ENCODE measurements at places on chromosomes 6 and 20.
A peak's percentile ranks its signal among the peaks of the same experiment; 100 is the strongest.

DNA sequence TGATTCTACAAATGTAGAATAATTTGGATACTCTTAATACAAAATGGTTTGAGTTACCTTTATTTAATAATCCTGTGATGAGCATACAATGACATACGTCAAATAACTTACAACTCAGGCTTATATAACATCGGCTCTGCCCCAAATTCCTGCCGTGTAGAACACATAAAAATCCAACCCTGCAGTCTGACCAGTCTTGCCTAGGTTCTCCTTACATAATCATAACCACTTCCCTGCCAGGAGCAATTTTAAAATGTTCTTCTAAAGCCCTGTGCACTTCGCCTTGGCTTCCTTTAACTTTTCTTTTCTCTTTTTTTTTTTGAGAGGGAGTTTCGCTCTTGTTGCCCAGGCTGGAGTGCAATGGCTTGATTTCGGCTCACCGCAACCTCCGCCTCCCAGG is 16.2 kb upstream of the IER3 start:
- DNase-seq = no peak

- no peak for DNase-seq
These were observed 4.3 kb downstream of the REV3L start for GRCh38 chr6:111478749-111479148.

DNA sequence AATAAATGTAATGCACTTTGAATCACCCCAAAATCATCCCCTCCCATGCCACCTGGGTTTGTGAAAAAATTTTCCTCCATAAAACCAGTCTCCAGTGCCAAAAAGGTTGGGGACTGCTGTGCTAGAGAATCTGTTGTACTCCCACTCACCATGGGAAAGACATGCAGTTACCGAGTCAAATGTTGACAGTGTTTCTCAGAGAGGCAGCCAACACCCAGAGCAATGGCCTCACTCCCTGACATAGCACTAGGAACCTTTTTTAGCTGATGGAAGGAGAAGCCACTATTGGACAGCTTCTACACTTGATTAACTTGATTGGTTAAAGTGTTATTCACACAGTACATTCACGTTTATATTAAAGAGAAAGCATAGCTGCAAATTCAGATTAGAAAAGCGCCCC is 59.8 kb upstream of the MANEA start:
- no peak for DNase-seq

DNA sequence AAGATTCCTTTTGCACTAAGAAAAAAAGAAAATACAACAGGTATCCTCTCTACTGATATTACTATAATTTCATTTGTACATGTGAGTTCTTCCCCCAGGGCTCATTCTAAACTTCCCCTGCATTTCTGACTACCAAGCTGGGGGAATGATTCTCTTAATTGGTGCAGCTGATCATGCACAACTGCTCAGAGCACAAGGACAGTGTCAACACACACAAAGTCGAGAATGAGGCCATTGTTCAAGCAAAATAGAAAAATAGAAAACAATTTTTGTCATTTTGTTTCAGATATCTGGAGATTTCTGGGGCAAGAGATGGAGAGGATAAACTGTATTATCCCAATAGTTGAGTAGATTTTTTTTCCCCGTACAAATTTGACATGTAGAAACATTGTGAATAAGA is 236.3 kb downstream of the HAO1 start:
- no peak for DNase-seq

DNA sequence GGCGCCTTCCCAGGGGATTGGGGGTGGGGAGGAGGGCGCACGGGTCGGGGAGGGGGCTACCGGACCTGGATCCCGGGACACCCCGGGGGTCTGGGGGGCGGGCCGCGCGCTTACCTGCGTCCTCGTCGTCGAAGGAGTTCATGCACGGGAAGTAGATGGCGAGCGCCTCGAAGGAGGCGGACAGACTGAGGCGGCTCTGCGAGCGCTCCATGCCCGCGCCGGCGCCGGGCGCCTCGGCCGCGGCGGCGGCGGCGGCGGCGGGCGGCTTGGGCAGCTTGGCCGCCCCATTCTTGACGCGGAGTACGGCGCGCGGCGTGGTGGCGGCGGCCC is 320 bp downstream of the RIMS4 start:
- DNase-seq = no peak

DNA sequence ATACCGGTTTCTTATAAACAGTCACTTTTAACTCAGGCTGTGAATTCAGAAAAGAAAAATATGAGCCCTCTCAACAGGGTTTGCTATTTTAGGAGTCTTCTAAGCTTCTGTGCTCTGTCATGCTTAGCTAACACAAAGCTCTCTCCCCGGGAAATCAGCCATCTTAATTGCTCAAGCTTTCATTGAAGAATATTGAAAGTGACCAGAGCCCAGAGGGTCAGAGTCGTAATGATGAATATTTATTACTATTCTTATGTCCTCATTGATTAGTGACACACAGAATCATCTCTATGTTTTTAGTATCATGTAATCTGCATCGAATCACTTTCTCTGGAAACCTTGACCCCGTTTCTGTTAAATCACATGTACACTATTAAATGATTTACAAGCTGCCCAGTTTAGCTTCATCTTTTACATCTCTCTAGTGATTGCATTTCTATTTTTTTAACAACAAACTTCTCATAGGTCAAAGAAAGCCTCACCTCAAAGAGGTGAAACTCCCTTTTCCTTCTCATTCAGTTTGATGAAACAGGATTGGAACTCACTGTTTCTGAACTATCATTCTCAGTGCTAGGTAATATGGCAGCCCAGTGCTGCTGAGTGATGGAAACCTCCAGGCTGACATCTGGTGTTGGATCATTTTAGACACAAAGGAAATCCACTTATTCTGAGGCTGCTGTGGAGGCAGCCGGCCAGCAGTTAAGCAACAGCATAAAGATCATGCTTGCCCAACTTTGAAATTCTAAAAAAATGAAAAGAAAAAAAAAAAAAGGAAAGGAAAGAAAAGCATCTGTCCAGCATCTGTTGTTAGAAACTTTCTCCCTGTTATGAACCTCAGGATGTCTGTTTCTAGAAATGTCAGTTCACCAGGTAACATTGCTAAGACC is 96.3 kb downstream of the RFPL4B start:
- DNase-seq = no peak

DNA sequence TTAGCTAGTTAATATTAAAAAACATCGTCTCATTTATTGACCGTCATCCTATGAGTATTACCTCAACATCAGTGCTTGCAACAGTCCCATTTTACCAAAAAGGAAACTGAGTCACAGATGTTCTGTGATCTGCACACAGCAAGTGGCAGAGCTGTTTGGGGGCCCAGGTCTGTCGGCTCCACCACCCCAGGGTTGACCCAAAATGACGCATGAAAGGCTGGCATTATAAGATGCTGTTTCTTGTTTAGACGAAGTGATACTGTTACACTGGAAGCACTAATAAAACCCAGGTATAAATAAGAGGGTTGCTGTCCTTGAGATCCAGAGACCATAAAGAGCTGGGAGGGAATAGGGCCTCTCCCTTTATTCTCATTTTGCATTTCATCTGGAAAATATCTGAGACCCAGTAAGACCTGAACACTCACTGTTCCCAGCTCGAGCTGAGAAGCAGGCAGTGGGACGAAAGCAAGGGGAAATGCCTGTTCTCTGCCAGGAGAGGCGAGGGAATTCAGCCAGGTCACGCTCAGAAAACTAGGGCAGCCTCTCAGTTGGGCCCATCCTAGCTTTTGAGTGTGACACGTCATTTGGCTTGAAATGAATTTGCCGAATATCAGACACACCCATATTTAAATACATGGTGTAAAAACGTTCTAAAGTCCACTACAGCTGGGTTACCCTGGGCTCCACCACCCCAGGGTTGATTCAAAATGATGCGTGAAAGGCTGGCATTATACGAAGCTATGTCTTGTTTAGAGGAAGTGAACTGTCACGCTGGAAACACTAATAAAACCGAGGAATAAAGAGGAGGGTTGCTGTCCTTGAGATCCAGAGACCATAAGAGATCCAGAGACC is 1.4 kb upstream of the MICAL1 start:
- no peak for DNase-seq

- DNase-seq = no peak
These were observed 7.2 kb downstream of the BPIFA2 start for GRCh38 chr20:33175123-33175522.

DNA sequence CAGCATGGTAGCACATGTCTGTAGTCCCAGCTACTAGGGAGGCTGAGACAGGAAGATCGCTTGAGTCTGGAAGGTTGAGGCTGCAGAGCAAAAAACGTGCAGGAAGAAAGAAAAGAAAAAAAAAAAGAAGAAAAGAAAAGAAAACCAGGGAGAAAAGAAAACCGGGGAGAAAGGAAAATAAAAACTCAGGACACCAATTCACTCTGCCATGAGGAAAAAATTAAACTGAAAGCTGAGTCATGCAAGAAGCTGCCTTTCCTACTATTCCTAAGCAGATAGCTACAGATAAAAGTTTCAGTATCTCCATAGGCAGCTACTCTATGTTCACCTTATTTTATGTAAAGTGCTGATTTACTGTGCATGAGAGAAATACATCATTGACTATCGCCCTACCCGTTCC is 10.5 kb downstream of the PTGIS start:
- no peak for DNase-seq

DNA sequence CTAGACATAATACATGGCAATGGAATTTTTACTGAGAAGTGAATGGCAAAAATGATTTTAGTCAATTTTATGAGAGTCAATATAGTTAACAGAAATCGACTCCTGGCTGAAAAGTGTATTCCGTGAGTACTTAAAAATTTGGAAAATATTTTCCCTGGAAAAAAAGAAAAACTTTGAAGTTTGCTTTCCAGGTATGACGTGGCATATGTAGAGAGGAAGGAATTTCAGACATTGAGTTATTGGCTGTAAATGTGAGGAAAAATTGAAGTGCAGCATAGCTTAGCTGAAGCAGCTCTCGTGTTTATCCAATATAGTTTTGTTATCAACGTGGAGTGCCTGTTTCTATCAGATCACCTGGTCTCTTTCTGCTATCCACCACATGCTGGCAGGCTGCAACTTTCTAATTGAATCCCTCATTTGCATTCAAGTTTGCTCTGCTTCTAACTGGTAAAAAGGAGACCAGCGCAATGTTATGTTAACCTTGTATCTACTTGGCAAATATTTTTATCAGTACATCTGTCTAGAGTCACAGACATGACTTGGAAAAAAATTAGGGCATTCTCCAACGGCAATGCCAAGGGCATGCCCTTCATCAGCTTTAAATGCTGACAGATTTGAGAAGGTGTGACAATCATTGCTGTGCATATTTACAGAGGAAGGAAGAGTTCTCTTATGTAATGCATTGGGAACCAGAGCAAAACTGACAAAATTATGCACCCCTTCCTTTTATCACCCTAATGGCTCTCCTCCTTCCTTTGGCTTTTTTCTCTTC is 1102.8 kb upstream of the FLRT3 start:
- DNase-seq = no peak

GRCh38 chr6:63868351-63868750 is 232.7 kb downstream of the PHF3 start:
- DNase-seq = no peak

DNA sequence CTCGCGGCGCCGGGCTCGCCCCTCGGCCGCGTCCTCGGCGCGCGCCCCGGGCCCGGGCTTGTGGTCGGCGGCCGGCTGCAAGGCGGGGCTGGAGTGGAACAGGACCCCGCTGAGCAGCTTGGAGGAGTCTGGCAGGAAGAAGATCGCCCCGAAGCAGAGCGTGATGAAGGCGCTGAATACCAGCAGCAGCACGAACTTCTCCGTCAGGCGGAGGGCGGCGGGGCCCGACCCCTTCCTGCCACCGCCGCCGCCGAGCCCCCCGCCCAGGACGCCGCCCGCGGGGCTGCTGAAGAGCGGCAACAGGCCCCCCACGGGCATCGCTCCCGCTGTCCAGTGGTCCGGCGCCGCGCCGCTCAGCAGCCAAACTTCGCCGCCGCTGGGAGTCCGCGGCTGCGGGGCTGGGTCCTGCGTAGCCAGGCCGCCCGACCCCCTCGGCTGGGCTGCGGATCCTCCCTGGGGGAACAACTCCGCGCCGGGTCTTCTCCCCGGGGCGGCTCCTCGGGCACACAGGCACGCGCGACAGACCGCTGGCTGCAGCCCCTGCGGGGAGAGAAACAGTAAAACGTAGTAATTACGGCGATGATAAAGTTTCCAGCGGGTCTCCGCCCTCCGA is 707 bp downstream of the MAN1A1 start:
- DNase-seq = peak; percentile 27

GRCh38 chr6:148990403-148990802 is 243.6 kb downstream of the UST start:
- no peak for DNase-seq

- DNase-seq = no peak
These were observed 66.5 kb downstream of the PSMG4 start for GRCh38 chr6:3325210-3325609.

- no peak for DNase-seq
These were observed 32.3 kb downstream of the UST start for GRCh38 chr6:148779142-148779562.

DNA sequence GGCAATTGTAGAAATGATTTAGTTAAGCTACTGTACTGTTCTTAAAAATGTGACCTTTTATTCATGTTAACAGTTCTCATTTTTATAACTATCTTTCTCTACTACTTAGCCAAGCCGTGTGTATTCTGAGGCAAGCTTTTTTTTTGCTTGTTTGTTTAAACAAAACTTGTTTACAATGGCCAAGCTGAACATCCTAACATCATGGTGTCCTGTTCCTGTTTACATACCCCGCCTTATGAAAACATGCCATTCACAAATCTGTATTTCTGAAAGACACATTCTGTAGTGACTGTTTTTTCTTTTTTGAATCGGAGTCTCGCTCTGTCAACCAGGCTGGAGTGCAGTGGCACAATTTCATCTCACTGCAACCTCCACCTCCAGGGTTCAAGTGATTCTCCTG is 140.9 kb downstream of the NCOA3 start:
- DNase-seq = no peak

DNA sequence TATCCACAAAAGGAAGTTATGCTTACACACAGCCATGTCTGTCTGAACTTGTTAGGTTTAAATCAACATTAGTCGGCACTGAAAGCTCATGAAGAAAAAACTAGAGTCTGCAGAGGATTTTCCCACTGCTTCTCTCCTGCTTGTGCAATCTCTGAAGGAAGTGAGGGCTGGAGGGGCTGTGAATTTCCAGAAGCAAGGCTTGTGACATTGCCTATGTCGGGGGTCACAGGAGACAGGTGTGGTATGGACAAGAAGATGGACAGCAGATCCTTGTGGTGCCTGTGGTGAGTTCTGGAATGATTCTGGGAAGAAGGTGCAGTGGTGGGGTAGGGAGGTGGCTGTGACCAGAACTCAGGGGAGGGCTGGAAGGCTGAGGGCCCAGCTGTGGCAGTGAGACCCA is 84.3 kb upstream of the TRAF3IP2 start:
- DNase-seq = no peak

DNA sequence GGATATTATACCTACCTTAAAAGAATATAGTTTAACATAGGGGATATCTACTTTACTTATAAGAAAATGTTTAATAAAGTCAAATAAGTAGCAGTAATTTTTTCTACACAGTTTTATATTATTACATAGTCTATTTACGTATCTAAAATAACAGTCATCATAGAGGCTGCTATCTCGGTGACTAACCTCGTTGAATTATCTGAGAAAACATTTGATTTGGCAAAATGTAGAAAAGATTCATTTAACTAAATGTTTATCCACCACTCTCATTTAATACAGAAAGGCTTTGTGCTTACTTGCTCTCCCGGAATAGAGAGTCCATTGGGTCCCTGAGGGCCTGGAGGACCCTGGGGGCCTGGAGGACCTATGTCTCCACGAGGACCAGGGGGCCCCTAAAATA is 103.6 kb downstream of the COL12A1 start:
- DNase-seq = no peak

GRCh38 chr6:110816677-110817076 is 1.4 kb upstream of the CDK19 start:
- DNase-seq = no peak
